ENCODE measurements at places on chromosomes 2 and 18.
A peak's percentile ranks its signal among the peaks of the same experiment; 100 is the strongest.

- no peak for DNase-seq
Observed at GRCh38 chr2:138147796-138148195, 183.5 kb downstream of the HNMT start.

DNA sequence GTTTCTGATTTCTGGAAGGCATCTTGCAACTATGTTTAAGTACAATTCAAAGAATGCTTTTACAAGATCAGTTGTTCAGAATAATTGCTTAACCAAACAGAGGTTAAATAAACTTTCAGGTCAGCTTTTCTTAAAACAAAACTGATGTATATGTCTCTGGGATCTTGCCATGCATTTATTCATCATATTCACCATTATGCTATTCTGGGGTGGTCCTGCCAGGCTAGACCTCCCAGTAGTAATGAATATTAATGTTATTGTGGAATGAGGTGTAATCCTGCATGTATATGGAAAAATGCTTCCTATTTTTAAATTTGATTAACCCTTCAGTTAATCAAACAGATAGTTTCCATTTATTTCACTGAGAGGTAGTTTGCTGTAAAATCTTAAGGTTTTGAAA lies 129.3 kb upstream of the RGPD4 start:
- DNase-seq, result no peak

GRCh38 chr2:41853427-41854191 lies 194.2 kb upstream of the PKDCC start:
- DNase-seq, result peak; percentile 43

DNA sequence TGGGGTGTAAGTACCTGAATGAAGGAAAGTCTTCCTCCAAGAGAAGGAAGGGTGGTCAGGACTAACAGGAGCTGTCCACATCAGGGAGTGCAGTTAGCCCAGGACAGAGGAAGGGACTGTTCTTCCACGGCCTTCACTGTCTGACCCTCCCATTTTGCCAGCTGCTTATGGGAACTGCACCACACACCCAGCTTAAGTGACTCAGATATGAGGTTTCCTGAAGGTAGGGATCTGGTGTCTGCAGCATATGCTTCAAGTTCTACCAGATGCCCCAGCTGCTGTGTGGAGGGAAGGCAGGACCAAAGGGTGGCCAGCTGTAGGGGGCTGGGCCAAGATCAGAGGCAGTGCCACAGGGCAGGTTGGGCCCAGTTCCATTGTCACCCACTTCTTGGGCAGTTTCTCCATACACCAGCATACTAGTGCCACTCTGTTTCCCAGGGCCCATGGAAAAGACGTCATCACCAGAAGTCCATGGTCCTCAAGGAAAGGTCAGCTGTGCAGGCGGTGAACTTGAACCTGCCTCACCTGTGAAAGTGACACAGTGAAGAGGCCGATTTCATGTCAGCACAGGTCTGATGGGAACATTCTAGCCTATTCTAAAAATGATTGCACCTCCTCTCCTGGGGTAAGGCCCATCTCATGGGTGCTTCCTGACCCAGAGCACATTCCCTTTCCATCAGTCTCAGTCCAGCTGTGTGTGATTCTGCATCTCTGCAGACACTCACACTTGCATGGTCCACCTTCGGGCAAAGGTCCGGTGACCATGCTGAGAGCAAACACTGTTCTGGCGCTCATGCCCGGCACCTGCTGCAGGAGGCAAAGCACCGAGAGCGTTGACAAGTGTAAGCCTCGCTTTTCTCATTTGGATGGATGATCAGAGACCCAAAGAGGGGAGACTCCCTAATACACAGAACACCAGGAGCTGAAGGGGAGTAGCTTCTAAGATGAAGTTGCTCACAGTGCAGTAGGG lies 68.0 kb downstream of the ACAA2 start:
- no peak for DNase-seq

DNA sequence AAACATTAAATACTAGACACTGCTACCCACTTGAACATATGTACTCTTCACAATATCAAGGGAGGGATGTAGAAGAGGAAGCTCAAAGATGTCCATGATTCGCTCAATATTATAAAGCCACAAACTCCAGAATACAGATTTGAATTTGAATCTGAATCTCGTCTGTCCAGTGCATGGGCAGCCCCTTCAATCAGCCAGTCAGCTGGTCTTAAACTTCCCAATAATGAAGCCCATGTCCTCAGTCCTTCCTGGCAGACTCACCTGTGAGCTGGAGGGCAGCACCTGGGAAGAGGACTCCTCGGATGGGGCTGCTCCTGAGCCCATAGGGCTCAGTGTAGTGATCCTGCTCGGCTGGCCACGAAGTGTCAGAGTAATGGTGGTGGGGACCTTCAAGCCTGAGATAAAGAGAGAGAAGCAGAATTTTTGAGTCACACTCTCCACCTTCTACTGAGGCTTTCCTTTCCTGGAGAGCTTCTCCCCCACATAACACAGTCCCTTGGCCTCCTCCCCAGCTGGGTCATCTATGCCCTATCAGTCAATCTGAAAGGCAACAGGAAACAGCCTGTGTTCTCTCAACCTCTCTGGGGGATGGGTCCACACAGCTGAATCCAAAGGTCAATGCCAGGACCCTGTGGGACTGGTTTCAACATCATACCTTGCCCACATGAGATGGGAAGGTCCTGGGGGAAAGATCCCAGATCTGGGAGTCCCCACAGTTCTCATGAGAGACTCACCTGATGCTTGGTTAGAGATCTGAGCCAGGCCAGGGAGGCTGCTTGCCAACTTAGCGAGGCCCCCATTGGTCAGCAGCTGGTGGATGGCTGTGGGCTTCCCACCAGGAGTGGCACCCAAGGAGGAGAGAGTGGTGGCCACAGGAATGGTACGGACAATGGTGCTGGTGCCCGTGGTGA lies 36.5 kb downstream of the KANSL3 start:
- DNase-seq, result no peak

GRCh38 chr2:2847209-2847676 lies 516.2 kb upstream of the MYT1L start:
- no peak for DNase-seq

DNA sequence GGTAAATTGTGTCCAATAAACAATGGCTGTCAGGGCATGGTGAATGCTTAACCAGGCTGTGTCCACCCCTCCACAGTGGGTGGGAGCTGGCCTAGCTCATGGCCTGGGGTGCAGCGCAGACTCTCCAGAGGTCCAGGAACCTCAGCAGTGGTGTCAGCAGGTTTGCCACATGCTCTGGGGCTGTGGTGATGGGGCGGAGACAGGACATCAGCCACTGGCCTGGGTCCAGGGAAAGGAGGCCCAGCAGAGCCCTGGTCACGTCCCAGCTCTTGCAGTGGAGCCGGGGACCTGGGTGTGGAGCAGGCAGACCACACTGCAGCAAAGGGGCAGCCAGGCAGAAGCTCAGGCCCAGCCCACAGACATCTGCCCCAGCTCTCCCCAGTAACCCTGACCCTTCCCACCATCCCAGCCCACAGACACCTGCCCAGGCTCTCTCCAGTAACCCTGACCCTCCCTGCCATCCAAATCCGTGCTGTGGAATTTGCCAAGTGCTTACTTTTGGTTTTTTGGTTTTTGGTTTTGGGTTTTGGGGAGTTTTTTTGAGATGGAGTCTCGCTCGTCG lies 13.8 kb upstream of the KIF1A start:
- no peak for DNase-seq

DNA sequence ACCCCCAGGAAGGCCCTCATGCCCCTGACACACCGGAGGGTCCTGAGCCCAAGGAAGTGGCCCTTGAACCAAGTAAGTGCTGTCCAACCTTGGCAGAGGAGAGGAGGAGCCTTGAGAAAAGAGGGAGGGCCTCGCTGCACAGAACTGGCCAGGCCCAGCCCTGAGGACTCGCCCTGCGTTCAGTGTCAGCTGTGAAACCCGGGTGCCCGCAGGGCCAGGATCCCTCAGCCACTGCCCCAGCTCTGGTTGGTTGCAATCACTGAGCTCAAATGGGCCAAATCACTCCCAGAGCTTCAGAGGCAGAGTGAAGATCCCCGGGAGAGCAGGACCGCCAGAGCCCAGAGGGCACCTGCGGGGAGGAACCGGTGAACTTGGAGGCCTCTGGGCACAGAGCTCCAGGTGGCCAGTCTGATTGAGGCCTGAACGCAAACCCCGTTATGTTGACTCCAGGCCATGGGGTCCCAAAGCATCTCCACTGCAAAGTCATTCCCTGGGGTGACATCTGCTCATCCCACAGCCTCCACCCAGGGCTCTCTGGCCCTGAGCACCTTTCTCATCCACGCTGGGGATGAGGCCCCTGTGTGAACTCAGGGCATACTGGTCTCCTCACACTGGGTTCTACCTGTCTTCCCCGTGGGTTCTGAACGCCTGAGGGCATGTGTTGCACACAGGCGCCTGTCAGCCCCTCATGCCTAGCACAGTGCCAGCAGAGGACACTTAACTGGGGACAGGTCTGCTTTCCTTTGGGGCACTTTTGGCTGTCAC lies 11.9 kb downstream of the GBX2 start:
- DNase-seq, result no peak

- DNase-seq, result no peak
Observed at GRCh38 chr2:73285159-73285739, 971 bp upstream of the FBXO41 start.

GRCh38 chr2:74026687-74027241 lies 42.1 kb downstream of the TET3 start:
- no peak for DNase-seq

DNA sequence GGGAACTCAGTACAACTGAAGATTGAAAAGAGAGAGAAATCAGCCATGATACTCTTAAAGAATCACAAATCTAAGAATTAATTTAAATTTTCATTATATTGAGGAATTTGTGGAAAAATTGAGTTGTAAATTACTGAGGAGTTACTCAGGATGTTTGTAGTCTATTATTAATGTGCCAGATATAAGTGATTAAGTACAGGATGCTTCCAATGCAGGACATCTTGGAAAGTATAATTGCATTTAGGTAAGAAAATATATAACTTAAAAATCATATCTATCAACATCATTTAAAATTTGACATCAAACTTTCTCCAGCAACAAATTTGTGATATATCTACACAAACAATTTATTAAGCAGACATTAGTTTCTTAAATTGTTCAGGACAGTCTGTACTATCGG lies 1.3 kb downstream of the CALCRL start:
- no peak for DNase-seq

- no peak for DNase-seq
Observed at GRCh38 chr2:168468354-168468753, 12.3 kb downstream of the CERS6 start.

DNA sequence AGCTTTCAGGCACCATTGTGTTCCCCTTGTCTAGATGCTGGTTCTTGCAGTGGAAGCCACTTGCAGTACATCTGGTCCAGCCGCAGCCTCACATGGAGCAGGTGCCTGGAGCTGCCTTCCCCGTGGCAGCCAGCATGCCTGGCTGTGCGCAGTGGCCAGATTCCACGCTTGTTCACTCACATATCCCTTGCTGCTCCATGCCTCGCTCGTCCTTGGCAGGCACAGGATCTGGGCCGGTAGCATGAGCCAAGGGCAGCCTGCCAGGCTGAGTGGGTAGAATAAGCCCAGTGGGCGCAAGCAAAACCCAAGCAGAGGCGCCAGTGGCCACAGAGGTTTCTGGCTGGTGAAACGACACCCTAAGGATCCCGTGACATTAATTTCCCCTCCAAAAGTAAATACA lies 20.6 kb downstream of the TMX3 start:
- DNase-seq, result no peak

GRCh38 chr18:8659609-8660242 lies 45.6 kb upstream of the MTCL1 start:
- no peak for DNase-seq

- DNase-seq, result no peak
Observed at GRCh38 chr2:150174056-150174805, 313.2 kb downstream of the RND3 start.

GRCh38 chr2:112566104-112566503 lies 18.3 kb upstream of the CHCHD5 start:
- no peak for DNase-seq

GRCh38 chr2:151632993-151633565 lies 101.2 kb downstream of the NEB start:
- DNase-seq, result no peak

DNA sequence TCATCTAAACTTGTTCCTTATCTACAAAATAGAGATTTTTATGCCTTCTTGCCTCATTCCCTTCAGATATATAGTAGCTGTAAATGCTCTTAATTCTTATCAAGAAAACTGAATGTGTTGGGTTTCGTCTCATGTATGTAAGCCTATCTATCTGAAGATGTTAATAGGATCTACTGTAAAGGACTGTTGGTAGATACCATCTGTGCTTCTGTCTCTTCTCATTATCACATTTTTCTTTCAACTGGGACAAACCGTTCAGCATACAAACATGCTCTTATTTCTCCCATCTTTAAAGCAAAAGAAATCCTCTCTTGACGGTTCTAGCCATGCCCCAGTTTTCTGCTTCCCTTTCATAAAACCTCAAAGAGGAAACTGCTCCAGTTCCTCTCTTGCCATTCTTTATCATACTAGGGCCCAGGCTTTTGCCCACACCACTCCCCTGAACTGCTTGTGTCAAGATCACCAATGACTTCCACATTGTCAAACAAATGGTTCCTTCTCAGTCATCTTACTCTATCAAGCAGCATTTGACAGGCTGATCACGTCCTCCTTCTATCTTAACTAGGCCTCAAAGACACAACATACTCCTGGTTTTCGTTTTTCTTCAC lies 88.7 kb downstream of the ARHGEF33 start:
- DNase-seq, result no peak

- DNase-seq, result no peak
Observed at GRCh38 chr2:47145466-47145865, 9.6 kb downstream of the STPG4 start.

GRCh38 chr18:60038731-60039130 lies 138.9 kb downstream of the PMAIP1 start:
- no peak for DNase-seq

GRCh38 chr2:54955358-54956110 lies 94.7 kb downstream of the RTN4 start:
- no peak for DNase-seq

- DNase-seq, result no peak
Observed at GRCh38 chr2:17995593-17995992, 117.1 kb downstream of the KCNS3 start.

- DNase-seq, result no peak
Observed at GRCh38 chr2:151277067-151277466, 12.4 kb downstream of the NMI start.

DNA sequence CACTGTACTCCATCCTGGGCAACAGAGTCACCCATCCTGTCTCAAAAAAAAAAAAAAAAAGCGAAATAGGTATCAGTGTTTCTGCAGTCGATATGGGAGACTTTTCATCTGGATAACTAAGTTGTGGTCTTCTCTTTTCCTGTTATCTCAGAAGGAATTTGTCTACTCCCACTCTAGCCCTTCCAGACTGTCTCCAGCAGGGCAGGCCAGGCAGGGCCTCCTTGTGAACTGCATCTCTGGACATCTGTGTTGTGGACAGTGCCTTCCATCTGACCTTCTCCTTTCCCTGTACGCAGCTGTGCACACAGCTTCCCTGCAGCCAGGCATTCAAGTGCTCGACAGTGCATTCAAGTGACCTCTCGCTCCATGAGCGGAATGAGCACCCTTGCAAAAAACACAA lies 110.2 kb downstream of the CABLES1 start:
- DNase-seq, result no peak
